ENCODE measurements at places on chromosomes 2 and 18.
A peak's percentile ranks its signal among the peaks of the same experiment; 100 is the strongest.

GRCh38 chr2:68403199-68403644 lies 38.1 kb downstream of the PLEK start:
- no peak for DNase-seq

- no peak for DNase-seq
Observed at GRCh38 chr2:62178741-62179271, 17.1 kb upstream of the B3GNT2 start.

GRCh38 chr2:177433402-177433801 lies 40.8 kb downstream of the AGPS start:
- DNase-seq = no peak

- DNase-seq = peak; percentile 30
Observed at GRCh38 chr2:74138600-74139323, 8.9 kb downstream of the BOLA3 start.

- no peak for DNase-seq
Observed at GRCh38 chr2:197708331-197708730, 3.2 kb downstream of the MARS2 start.

DNA sequence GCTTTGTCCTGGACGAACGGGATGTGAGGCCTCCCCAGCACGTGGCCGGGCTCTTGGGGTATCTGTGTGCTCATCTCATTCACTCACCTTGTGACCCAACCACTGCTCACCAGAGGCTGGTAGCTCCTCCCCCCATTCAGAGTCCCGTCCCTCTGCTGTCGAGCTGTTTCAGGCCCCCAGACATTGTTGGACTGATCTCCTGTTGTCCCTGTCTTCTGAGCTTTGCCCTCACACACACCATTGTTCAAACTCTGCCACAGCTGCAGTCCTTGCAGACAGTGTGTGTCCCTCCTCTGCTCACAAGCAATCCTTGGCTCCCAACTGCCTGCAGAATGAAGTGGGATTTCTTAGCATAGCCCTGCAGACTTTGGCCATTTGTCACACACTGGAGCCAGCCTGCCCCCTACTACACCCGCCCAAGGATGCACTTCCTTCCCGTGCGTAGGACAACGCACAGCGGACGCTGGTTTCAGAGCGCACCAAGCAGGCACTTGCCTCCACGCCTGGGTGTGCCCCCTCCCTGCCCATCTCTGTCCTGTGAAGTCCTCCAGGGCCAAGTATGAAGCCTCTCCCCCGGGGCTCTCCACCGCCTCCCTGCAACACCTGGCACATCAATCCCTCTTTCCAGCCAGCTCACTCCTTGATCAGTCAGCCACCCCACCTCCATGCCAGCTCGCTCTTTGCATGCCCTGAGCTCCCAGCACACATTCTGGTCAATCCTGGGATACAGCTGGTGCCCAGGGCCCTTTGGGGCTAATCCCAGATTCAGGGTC lies 16.5 kb upstream of the PRLH start:
- DNase-seq = no peak

- peak; percentile 59 for DNase-seq
Observed at GRCh38 chr2:206800506-206801417, 35.4 kb downstream of the FASTKD2 start.

DNA sequence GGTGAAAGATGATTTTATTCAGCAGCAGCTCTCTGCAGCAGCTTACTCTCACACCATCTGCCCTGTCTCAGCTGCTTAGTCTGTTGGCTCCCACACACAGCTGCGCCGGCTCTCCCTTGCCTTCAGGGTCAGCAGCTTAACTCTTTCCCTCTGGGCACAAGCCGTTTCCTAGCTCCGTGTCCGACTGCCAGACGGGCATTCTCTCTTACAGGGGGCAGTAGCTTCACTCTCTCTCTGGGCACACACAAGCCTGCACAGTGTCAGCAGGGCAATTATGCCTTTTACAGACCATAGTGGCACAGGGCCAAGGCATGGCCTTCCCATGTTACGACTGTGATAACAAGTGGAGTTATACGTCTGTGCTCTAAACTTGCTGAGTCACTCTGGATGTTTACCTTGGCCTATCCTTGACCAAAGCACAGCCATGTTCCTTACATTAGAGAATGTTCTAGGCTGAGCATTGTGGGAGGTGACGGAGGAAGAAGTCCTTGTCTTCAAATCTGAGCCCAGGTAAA lies 31.7 kb downstream of the PCARE start:
- peak; percentile 96 for DNase-seq

DNA sequence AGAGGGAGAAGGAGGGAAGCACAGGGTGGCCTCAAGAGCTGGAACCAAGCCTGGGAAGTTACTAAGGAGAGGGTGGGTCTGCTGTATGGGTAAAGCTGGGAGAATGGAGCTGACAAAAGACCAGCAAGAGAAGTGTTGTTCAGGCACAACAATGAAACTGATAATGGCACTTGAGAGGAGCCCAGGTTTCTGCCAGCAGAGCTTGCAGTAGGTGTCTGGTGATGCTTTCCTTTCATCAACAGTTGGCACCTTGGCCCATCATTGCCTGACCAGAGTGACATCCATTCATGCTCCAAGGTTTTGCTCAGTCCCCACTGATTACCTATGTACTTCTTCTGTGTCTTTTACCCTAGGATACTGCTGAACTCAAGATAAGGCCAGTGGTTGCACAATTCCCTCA lies 92.9 kb upstream of the CXCR4 start:
- no peak for DNase-seq

GRCh38 chr2:232615339-232615738 lies 18.1 kb upstream of the EFHD1 start:
- no peak for DNase-seq

DNA sequence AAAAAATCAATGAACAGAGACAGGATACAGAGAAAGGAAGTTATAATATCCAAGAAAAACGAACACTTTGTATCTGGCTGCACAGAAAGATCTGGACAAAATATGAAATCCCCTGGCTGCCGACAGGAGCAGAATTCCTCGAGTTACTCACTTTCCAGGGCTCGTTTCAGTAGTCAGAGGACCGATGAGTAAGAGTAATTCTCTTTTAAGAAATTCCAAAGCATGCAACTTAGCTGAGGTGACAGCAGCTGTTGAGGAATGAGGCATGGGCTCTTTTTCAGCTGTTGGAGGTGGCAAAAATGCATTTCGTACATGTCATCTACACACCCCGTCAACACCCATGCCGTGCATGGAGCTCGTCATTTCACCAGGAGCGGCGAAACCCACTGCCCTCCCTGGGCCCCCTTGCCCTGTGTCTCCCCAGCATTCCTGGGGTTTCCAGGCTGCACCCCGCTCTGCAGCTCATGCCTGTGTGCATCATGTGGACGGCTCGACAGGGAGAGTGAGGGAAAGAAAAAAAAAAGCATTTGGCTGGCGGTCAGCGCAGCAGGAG lies 210.8 kb upstream of the SMIM21 start:
- DNase-seq = no peak

DNA sequence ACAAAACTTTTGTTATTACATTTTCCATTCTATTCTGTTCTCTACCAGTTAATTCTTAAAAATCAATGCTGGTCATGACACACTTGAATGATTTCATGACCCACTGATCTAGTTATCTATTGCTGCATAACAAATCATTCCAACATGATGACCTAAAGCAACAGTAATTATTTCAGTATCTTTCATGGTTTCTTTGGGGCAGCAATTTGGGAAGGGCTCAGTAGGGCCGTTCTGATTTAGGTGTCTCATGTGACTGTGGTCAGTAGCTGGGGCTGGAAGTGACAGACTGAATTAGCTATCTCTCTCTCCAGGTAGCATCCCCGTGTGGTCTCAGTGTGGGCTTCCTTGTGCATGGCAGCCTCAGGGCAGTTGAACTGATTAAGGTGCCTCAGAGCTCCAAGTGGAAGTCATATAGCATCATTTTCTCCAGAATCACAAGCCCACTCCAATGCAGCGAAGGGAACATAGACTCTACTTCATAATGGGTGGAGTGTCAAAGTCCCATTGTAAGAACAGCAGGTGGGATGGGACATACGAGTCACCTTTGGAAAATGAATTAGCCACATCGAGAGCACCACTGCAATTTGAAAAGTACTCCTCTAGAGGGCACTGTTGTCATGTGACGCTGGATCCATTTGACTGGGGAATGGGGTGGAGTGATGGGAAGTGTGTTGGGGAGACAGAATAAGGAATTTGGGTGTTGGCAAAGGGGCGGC lies 39.1 kb upstream of the FAM136A start:
- peak; percentile 63 for DNase-seq

All from WERI-Rb-1 (cell line).